NCI-H1694 (cell line): ENCODE measurements at places on chromosomes 5 and 9.

DNA sequence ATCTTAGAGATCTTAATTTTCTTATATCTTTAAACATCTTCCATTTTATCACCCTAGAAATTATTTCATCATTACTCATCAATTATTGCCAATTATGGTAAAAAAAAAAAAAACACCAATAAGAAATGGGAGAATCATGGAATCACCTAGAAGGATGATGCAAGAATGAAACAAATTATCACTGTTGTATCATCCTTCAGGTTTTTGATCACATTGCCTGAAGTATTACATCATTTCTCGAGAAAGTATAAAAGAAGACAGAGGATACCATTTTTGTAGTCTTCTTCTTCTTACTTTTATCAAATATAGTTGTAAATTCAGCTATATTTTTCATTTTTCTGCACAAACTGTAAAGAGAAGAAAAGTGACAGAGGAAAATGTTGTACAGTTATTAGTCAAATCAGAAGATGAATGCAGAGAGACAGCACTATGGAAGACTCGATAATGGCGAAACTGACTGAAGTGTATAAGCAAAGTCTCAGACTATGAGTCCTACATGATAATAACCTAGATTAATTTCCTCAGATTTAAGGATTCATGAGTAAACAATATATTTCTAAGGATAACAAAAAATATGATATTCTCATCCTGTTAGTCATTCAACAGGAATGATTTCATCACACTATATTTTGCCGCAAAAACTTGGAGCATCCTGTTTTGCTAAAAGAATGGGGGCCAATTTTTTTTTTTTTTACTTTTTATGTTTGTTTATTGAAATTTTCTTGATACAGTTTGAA lies 5.9 kb upstream of the STC2 start:
- DNase-seq: no peak

DNA sequence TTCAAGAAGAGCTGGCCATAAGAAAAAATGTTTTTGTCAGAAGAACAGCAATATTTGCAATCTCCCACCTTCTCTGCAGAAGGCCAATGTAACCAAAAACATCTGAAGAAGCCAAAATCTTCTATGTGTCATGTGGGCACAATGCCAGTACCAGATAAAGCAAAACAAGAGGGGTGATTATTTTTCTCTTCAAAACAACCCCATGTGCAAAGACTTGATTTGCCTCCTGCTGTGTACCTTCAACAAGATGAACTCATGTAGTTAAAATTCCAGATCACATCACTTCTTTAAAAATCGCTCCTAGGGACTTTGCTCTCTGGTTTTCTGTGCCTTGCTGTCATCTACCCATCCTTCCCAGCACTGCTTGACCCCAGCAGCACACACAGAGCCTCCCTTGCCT lies 134.0 kb upstream of the MAP3K1 start:
- DNase-seq: no peak

DNA sequence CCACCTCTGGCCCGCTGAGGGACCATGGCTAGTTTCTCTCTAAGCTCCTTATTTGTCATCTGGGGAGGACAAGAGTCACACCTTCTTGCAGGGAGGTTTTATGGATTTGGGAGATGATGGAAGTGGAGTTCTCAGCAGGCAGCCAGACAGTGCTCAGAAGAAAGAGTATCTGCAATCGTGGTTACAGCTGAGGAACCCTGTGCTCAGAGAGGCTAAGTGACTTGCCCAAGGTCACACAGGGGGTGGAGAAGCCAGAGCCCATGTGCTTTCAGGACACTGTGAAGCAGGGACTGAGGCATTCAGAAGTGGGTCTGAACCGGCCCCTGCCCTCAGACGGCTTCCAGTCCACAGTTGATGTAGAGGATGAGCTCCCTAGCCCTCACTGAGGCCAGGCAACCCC lies 10.8 kb downstream of the PRRX2 start:
- no peak for DNase-seq

DNA sequence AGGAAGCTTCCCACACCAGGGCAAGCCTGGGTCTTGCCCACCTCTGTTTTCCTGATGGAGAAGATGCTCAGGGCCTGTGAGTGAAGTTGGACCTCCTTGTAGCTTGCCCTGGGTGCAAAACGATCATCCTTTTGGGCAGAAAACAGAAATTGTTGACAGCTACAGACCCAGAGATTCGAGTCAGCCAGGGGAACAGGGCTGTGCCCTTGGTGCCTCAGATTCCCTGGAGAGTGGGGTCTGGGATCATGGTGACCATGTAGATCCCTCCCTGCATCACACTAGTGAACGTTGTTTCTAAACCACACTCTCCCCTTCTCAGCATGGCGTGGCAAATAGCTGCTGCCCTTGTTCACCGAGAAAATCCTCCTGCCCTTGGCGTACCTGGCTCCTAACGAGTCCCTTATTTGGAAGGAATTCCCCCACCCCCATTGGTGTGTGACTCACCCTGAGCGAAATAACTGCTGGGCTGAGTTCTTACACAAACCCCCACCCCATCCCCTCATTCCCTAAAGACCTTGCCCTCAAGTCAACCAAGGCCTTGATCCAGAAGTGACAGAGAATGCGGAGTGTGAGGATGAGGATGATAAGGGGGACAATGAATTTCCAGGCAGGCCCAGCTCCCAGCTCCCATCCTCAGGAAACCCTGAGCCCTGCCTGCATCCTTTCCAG lies 1.1 kb upstream of the DCANP1 start:
- DNase-seq: no peak

- DNase-seq: no peak
Measured at GRCh38 chr5:148682058-148683026, 28.0 kb upstream of the HTR4 start.

GRCh38 chr5:103424453-103425205 lies 138.0 kb downstream of the NUDT12 start:
- DNase-seq: no peak

DNA sequence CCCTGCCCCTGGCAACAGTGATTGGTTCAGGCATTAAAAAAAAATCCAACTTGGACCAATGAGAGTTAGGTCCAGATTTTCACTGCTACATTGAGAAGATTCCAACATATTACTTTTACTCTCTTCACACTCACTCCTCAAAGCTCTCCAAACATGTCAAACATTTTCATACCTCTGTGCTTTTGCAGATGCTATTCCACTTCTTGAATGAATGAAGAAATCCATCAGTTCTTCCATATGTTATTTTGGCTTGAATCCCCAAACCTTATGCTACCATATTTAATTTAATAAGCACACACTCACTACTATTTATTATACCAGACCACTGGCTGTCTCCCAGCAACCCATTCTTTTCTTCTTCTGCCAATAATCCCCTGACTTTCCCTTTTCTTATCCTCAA lies 87.1 kb downstream of the PPP2R2B start:
- no peak for DNase-seq

- peak; percentile 62 for DNase-seq
Measured at GRCh38 chr5:176792655-176793342, 17.6 kb upstream of the UNC5A start.

- DNase-seq: no peak
Measured at GRCh38 chr5:6812091-6812490, 98.9 kb downstream of the TENT4A start.

- DNase-seq: no peak
Measured at GRCh38 chr9:136484153-136485048, 1.6 kb upstream of the SEC16A start.

GRCh38 chr5:112192866-112193265 lies 226.2 kb downstream of the EPB41L4A start:
- DNase-seq: no peak

- DNase-seq: no peak
Measured at GRCh38 chr9:38243993-38244392, 148.5 kb upstream of the ALDH1B1 start.

GRCh38 chr5:116370149-116370548 lies 204.5 kb downstream of the SEMA6A start:
- DNase-seq: no peak

- DNase-seq: peak; percentile 43
Measured at GRCh38 chr5:150129813-150130492, 25.7 kb downstream of the PDGFRB start.
